CD4-positive, alpha-beta T cell (primary cell): ENCODE measurements at places on chromosomes 16 and 17.

DNA sequence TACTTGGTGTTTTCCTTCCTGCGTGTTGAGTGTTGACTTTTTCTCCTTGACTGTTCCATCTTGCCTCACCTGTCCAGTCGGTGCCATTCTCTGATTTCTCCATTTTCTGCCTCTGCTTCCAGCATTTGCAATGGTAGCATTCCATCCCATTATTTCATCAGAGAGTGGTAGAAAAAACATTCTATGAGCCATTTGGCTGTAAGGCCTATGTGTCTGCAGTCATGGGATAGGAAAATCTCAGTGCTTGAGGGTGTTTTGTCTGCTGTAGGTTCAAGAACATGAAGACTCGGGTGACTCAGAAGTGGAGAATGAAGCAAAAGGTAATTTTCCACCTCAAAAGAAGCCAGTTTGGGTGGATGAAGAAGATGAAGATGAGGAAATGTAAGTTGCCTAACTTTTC, 2.7 kb downstream of the UTP18 start:
- no peak for DNase-seq

DNA sequence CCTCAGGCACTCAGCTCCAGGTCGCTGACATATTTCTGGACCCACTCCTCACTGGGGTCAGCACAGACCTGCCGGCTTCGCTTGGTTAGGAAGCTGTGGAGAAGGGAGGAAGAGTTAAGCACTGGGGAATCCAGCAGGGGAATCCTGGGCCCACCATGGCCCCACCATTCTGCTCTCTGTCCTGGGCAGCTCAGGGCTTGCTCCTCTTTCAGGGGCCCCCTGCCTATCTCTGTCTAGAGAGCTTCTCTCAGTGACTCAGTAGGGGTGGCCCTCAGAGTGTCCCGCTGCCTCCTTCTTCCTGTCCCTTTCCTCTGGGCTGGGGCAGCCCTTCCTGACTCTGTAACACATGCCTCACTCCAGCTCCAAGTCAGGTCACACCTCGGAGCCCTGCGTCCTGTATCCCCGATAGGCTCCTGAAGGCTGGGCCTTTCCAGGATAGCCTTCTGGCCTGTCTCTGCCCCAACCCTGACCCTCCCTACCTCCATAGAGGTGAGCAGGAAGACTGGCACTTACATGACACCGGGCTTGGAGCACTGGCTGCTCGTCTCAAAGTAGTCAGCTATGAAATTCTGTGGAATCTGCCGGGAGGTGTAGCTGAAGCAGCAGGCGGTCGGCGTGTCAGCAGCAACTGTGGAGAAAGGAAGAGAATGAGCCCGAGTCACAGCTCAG, 1.1 kb downstream of the CCL3 start:
- no peak for DNase-seq

GRCh38 chr17:83009414-83010205, 69.8 kb upstream of the METRNL start:
- no peak for DNase-seq

DNA sequence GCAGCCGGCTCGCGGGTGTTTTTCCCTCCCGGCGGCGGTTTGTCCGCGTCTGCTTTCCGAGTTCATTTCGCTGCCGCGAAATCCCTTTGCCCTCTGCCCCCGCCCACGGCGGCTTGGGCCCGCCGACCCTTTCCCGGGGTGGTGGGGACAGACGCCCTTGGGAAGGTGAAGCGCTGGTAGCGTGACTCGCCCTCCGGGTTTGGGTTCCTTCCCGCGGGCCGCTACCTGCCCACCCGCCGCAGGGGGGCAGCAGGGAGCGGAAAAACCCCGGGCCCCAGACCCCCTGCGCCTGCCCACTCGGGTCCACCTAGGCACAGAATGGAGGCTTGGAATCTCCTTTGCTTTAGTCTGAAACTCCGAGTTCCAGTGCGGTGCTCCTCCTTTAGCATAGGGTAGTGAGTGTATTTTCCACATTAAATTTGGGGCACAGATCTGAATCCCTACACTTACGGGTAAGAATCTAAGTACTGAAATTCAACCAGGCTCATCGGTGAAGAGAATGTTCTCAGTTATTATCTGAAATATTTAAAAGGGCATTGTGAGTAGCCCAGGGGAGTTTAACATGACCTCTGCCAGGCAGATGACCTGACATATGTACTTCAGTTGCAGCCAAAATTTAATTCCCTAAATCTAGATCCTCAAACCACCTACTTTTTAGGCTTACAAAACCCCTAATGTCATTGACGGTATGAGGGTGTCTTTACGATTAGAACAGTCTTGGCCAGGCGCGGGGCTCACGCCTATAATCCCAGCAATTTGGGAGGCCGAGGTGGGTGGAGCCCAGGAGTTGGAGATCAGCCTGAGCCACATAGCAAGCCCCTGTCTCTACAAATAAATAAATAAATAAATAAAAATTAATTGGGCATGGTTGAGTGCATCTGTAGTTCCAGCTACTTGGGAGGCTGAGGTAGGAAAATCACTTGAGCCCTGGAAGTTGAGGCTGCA, 1.0 kb downstream of the NME2 start:
- peak; percentile 57 for DNase-seq

DNA sequence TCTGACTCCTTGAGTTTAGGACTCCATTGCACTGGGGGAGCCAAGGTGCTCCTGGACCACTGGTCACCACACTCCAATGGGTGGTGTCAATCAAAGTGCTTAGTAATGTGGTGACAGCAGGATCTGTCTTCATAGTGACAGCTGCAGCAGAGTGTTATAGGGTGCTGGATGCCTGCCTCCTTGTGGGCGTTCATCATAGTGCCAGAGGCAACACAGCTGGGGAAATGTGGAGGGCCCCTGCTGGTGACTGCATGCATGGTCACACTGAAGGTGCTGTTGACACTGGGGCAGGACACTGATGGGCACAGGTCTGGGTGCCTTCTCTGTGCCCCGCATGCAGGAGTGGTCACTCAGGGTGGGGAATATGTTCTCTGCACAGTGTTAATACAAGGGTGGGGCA, 177.5 kb upstream of the CDH8 start:
- no peak for DNase-seq

GRCh38 chr16:16001596-16002255, 52.3 kb downstream of the ABCC1 start:
- no peak for DNase-seq

GRCh38 chr17:30405161-30405560, 26.4 kb downstream of the CPD start:
- no peak for DNase-seq

- peak; percentile 51 for DNase-seq
Observed at GRCh38 chr17:75289832-75290337, 652 bp upstream of the SLC25A19 start.

GRCh38 chr16:88923926-88924833, 52.8 kb downstream of the CBFA2T3 start:
- DNase-seq, result no peak

DNA sequence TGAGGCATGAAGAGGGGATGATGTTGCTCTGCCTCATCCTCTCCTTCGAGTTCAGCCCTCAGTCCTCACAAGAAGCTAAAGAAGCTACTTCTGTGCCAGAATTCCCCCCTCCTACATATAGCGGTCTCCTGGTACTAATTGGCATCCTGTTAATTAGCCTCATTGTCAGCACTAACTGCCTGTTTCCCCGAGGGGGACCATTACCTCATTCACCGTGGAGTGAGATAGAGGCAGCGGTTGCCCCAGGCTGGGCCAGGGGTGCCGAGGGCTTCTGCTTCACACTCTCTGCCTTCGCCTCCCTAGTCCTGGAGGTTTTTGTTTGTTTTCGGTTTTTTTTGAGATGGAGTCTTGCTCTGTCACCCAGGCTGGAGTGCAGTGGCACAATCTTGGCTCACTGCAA, 5.7 kb upstream of the MINK1 start:
- DNase-seq, result no peak

GRCh38 chr16:85571563-85571812, 41.6 kb upstream of the GSE1 start:
- DNase-seq, result no peak

- no peak for DNase-seq
Observed at GRCh38 chr17:81251709-81252301, 12.7 kb downstream of the NDUFAF8 start.
